ENCODE measurements at places on chromosomes 16 and 17. TPM values are rescaled to one million over a fixed set of nuclear protein-coding genes. Genes with fewer than 3 reads are reported as not detected.

LYZL6 gene
- polyA plus RNA-seq = not detected

ADGRG3 gene
- polyA plus RNA-seq = 1.1 TPM

GRCh38 chr17:59859444-59860025 is 33.2 kb downstream of the TUBD1 start:
- DNase-seq = no peak

GRCh38 chr17:45975640-45976295 is 23.3 kb upstream of the STH start:
- no peak for DNase-seq

GRCh38 chr17:29582772-29583171 is 6.7 kb downstream of the GIT1 start:
- no peak for DNase-seq
